ENCODE measurements at places on chromosomes 4 and X. TPM values are rescaled to one million over a fixed set of nuclear protein-coding genes. Genes with fewer than 3 reads are reported as not detected.

The SAGE1 gene
- total RNA-seq = not detected

- no peak for DNase-seq
Observed at GRCh38 chr4:25379591-25379990, 2.5 kb downstream of the ANAPC4 start.

DNA sequence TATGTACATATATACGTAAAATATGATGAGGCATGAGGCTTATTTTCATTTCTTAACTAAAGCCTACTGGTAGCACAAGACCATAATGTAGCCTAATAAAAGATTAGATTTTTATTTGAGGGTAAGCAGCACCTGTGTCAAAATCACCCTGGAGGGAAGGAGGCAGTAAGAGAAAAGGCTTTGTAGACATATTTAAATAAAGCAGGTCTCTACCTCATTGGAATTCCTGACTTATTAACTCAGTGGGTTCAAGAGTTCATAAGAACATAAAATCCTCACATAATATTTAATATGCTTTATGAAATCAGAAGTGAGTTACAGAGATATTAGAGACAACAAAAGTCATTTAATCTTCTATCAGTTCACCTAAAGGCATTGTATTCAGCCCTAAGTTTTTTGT is 261.6 kb upstream of the ANKRD50 start:
- no peak for DNase-seq

The ATP1B4 gene
- not detected for total RNA-seq

DNA sequence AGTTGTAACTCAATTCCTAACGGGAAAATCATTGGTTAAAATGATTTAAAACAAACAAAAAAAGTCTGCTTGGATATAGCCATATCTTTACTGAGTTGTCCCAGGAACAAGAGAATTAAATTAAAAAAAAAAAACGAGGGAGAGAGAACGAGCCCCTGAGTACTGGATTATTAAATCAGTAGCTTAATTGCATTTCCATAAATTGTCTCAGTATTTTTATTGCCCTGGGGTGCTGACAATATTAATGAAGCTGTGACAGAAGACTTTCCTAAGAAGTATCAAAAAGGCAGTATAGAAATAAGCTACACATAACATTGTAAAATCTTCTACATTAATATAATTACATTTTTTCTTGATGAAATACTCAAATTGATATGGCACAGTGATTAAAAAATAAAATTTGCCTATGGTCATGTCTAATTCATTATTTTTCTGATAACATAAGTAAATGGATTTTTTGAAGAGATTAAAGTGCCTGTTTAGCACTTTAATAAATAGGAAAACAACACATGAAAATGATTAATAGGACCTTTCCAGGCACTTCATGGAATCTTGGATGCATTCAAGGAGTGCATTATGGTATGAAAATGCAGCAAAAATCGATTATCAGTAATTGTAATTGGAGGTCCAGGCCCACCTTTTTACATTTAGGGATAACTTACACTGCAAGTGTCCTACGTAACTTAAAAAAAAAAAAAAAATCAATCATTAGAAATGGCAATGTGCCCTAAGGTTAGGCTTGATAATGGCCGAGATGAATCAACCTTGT is 2233.4 kb downstream of the ARAP2 start:
- no peak for DNase-seq

The CCDC120 gene
- 30.6 TPM for total RNA-seq

The ABLIM2 gene
- total RNA-seq = 12.3 TPM

DNA sequence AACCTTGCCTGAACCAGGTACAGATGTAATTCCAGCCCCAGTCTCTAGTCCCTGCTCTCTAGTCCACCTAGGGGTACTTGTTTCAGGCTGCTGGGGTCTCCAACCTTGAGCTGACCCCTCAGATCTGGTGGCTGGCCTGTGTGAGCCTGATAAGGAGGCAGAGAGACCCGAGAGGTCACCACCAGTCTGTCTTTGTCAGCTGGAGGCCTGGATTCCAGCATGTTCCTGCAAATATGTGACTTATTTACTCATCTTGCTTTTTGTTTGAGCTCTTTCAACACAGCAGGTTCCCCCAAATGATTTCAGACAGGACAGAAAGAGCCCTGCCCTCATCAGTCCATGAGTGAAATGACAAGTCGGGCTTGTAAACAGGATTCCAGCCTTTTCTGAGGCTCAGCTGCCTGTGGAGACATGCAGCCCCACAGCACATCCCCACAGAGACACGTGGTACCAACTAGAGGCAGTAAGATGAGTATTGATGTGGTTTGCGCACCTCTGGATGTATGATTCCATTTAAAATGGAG is 37.5 kb upstream of the STK26 start:
- DNase-seq = no peak

GRCh38 chr4:16685536-16685935 is 212.9 kb downstream of the LDB2 start:
- no peak for DNase-seq

DNA sequence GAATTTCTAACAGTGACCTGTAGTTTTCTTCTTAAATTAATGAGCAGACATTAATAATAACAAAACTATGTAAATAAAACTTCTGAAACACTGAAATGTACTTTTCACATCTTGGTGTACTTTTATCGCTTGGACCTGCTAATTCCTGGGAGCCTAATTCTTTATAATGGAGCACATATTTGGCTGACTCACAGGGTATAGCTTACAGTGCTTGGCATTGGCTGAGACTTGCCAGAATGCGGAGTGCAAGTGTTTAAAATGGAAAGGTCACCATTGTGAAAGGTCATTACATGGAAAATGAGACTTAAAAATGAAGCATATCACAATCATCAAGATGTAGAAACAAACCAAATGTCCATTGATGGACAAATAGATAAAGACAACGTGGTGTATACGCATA is 137.3 kb upstream of the PDLIM3 start:
- DNase-seq = no peak

- DNase-seq = no peak
Observed at GRCh38 chr4:186889876-186890643, 166.4 kb upstream of the FAT1 start.

The COX18 gene
- 26.7 TPM for total RNA-seq

GRCh38 chr4:78722320-78722719 is 53.8 kb upstream of the BMP2K start:
- DNase-seq = no peak

DNA sequence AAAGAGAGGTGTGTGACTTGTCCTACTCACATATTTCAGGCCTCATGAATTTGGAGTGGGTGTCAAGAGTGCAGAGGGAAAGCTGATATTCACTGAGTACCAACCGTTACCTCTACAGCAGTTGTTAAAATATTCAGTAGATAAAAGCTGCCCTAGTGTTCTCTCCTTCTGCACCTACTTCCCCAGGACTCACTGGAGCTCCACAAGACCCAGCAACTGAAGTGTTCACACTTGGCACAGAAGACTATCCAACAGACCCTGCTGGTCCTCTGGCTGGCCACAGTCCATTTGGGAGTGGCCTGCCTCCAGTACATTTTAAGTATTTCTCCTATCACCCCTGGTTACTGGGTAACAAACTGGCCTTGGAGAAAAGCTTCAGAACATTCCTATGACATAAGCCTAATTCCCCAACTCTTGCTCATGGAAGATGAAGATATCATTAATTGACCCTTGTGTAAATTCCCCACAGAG is 70.8 kb downstream of the PPARGC1A start:
- no peak for DNase-seq

DNA sequence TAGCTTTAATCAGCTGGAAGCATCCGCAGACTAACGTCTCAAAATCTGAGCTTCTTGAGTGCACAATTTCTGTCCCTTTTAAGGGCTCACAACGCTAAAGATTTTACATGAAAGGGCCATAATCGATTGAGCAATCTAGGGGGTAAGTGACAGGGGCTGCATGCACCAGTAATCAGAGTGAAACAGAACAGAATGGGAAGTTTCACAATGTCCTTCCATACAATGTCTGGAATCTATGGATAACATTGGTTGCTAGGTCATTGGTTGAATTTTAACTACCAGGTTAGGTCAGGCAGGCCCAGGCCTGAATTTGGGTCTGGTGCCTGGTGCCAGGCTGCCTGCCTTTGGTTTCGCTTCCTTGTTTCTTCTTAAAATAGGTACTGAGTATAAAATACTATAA is 42.0 kb upstream of the MTMR8 start:
- DNase-seq = no peak

- no peak for DNase-seq
Observed at GRCh38 chr4:152451496-152451895, 84.4 kb downstream of the FBXW7 start.

DNA sequence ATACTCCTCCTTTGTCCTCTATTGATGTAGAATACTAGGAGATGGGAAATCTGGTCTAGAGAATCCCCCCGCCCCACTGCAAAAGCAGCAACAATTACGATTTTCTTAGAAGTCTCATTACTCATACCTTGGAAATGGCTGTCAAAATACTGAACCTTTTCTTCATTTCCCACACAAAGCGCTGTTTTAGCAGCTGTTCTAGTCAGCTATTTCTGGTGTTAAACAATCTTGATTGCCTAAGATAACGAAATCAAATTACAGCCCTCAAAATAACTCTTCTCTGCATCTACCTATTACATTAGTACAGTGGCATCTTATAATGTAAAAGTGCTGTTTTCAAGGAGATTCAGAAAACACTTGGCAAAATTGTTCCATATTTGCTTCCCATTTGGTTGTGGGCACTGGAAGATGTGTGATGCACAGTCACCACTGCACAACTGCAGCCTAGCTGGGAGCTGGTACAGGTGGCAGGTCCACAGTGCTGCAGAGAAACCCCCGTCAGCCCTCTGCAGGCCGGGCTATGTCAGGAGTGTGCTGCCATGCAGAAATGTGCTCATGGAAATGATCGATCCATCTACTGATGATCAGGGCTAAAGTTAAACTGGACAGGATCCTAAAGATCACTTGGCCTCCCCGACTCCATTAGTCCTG is 50.4 kb downstream of the TBC1D9 start:
- no peak for DNase-seq

DNA sequence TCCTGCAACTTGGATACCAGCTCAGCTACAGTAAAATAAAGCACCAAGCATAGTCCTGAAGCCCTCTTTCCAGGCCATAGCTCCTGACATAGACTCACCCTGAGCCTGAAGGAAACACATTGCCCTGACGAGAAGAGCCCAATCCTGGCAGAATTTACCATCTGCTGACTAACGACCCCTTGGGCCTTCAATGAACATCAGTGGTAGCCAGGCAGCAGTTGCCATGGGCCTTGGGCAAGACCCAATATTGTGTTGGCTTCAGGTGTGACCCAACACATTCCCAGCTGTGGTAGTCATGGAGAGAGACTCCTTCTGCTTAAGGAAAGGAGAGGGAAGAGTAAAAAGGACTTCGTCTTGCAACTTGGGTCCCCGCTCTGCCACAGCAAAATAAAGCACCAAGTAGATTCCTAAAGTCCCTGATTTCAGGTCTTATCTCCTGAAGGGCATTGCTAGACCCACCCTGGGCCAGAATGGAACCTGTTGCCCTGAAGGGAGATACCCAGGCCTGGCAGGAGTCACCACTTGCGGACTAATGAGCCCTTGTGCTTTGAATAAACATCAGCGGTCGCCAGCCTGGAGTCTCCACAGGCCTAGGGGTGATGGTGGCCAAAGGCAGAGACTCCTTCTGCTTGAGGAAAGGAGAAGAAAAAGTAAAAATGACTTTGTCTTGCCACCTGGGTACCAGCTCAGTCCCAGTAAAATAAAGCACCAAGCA is 902.6 kb downstream of the C4orf33 start:
- DNase-seq = no peak

The KCNIP4 gene
- total RNA-seq = 2.5 TPM

DNA sequence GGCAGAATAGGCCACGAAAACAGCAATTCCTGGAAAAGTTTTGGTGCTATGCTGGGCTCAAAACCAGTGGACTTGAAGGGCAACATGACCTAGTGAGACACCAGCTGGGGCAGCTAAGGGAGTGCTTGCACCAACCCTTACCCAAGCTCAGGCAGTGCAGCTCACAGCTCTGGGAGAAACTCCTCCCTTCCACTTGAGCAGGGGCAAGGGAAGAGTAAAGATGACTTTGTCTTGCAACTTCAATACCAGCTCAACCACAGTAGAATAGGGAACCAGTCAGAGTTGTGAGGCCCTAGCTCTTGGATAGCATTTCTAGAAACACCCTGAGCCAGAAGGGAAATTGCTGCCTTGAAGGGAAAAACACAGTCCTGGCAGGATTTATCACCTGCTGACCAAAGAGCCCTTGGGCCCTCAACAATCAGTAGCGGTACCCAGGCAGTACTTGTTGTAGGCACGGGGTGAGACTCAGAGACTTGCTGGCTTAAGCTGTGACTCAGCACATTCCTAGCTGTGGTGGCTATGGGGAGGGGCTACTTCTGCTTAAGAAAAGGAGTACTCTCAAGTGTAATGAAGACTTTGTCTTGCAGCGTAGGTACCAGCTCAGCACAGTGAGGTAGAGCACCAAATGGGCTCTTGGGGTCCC is 19.7 kb upstream of the ABCG2 start:
- no peak for DNase-seq

GRCh38 chrX:119694601-119695534 is 1.9 kb upstream of the SEPTIN6 start:
- DNase-seq = peak; percentile 44

The MED12 gene
- total RNA-seq = 94.2 TPM

DNA sequence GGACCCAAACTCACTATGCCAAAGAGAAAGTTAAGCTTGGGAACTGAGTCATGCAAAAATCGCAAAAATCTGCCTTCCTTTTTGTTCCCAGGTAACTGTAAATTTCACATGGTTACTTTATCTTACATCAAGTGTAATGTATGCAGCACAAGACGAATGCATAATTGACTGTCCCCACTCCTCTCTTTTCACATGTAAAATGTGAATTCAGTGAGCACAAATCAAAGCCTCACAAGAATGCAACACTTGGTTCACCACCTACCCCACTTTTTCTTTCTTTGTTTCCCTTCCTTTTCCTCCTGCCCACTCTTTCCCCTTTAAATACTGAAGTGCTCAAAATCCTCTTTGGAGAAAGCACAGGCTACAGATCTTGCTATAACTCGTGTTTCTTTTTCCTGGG is 53.2 kb downstream of the MAGED4B start:
- no peak for DNase-seq

The PPARGC1A gene
- 5.1 TPM for total RNA-seq

The LCORL gene
- 10.7 TPM for total RNA-seq

GRCh38 chr4:184423003-184423686 is 51.2 kb downstream of the IRF2 start:
- DNase-seq = no peak

GRCh38 chr4:157052429-157053040 is 23.4 kb upstream of the GLRB start:
- DNase-seq = no peak

The LNX1 gene
- total RNA-seq = 3.2 TPM

DNA sequence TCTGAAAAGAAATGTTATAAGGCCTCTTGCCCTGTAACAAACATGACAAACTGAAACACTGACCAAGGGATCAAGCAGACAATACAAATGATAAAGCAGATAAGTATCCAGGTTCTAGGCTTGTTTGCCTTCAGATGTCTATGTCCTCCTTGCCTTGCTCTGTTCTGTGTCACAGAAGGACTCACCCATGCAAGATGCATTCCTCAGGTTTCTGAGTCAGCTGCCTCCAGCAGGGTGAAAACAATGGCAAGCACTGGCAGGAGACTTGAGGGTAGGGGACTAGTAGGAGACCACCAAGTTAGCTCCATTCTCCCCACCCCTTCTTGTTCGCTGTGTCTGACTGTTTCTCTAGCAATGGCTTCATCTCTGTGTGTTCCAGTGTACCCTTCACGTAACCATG is 76.6 kb upstream of the CXXC4 start:
- DNase-seq = no peak

- peak; percentile 55 for DNase-seq
Observed at GRCh38 chr4:20408611-20409010, 156.9 kb downstream of the SLIT2 start.

The FMR1NB gene
- not detected for total RNA-seq
